AML-193 (cell line): ENCODE measurements at places on chromosomes 3 and 15.

DNA sequence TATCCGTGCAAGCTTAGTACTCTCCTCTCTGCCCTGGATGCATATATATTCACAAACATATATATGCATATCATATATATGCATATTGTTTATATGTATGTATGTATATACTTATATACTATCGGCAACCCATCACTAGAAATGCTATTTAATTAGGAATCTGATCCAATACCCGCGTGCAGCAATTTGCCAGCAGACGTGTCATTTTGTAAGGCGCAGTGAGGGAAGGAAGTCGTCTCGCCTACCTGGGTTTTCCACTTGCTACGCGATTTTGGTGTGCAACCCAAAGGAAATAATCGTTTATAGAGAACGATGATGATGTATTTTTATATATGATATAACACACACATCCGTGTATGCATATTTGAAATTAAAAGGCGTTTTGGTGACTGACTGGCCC lies 5.6 kb upstream of the FEZF2 start:
- DNase-seq, result no peak

- DNase-seq, result no peak
Measured at GRCh38 chr3:72855001-72855400, 6.8 kb upstream of the SHQ1 start.

GRCh38 chr3:41244620-41245336 lies 45.5 kb downstream of the CTNNB1 start:
- DNase-seq, result no peak

GRCh38 chr3:138381413-138381901 lies 33.1 kb downstream of the MRAS start:
- no peak for DNase-seq

DNA sequence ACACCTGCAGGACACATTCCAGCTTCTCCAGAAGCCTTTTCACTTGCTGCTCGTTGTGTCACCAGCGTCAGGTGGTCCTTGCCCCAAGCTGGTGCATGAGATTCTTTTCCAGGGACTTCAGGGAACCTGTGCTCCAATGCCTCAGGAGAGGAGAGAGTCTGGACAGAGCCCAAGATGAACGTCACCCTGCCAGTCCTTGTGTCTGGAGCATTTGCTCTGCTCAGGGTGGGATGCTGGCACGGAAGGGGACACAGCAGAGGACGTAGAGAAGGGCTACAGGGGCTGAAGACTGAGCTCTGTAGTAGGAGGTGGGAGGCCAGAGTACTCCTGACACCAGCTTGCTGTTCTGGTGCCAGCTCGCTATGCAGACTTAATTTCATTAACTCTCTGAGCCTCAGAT lies 262.1 kb downstream of the XXYLT1 start:
- DNase-seq, result no peak

- no peak for DNase-seq
Measured at GRCh38 chr15:70345251-70346019, 247.7 kb upstream of the TLE3 start.

- no peak for DNase-seq
Measured at GRCh38 chr3:24060055-24060454, 115.0 kb downstream of the NR1D2 start.

DNA sequence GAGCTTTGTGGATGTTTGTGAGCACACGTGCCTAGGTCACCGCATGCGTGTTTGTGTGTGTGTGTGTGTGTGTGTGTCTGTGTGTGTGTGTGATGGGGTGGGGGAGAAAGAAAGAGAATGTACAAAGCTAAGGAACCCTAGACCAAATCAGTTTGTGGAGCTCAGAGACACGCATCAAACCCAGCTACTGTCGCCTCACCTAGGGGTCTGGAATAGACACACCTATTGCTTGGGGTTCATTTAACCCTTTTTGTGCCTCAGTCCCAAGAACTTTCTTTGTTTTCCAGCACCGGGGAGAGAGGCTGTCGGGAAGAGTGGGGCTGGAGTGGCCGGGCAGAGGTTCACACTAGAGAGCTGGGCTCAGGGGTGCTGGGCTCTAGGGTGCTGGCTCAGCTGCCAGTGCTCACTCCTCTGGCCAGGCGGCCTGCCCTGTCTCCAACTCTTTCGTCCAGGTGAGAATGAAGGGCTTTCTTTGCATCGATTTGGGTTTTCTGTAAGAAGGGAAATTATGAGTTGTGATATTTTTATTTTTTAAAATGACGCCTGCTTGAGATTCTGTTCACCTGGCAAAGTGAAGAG lies 221.6 kb downstream of the MEIS2 start:
- DNase-seq, result no peak

DNA sequence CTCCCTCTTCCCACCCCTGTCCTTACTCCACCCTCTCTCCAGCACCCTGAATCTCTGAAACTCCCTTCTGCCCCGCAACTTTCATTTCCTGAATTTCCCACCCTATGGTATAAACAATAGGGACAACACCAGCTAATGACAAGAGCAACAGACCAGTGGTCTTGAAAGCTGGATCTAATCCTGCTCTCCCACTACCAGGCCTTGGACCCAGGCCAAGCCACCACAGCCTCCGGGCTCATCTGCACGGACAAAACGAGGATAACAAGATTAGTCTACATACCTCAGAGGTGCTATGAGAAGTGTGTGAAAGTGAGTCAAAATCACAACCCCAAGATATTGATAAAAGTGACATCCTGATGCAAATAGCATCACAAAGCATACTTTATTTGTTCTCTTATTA lies 128.6 kb downstream of the ERC2 start:
- DNase-seq, result no peak

DNA sequence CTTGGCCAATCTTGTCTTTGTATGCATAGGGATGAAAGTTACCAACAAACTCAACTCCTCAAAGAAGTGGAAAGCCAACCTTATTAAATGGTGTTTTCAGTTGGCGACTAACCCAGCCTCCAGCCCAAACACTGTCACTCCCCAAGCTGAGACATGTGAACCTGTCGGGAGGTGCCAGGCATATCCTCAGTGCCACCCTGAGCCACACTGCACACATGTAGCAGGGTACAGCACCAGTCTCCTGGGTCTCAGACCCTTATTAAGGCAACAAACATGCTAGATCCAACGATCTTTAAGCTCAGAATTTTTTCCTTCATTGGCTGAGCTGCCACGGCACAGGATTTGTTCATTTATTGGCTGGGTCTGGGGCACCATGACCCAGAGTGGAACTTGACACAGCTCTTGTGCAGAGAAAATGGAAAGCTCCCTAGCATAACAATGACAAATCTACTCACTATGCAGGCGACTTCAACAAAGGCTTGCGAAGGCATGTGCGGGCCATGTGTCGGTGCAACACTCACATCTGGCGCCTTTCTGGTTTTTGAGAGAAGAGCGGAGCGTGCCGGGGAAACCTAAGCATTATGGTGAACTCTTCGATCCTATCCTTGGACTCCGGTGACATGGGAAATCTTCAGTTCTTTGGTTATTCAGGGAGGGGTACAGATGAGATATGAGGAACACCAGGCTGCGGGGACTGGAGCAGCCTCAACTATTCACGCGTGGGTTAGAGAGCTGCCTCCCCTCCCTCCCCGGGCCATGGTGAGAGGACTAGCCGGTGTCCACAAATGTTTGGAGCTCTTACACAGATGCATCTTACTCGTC lies 190.1 kb downstream of the FAM43A start:
- DNase-seq, result no peak

DNA sequence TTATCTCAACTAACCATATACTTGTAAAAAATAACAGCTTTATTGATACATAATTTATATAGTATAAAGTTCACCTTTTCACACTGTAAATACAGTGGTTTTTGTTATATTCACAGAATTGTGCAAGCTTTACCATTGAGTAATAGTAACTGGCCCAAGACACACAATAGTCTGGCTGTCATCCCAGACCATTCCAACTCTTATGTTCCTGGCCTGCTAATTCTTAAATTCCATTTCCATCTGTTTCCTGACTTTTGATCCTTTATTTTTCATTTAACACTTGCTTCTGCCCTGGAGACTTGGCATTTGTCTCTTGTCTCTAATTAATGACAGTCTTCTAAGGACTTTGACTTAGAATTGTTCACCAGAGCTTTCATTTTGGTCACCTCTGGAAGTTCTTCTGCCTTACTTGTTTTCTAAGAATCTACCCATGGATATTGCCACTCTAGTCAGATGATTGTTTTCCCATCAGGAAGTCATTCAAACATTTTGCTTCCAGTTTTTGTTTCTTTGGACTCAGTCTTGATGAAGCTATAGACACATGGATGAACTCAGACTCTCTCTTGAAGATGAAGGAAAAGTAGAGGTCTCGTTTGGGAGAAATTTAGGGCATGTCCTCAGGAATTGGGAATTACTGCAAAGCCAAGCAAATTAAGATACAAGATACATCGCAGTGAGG lies 27.2 kb upstream of the PLSCR4 start:
- DNase-seq, result no peak

GRCh38 chr3:79564192-79564591 lies 203.6 kb downstream of the ROBO1 start:
- DNase-seq, result no peak

- DNase-seq, result no peak
Measured at GRCh38 chr15:63329567-63330350, 51.9 kb downstream of the CA12 start.

DNA sequence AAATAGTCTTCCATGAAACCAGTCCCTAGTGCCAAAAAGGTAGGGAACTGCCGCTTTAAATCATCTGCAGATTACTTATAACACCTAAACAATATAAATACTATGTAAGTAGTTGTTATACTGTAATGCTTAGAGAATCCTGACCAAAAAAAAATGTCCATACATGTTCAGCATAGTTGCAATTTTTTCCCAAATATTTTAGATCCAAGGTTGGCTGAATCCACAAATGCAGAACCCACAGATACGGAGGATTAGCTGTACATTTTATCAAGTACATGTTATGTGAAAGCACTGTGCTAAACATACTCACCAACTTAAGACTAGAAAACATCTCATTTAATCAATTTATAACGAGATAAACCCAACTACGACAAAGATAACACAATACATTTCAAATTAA lies 9.3 kb downstream of the MSL2 start:
- no peak for DNase-seq

DNA sequence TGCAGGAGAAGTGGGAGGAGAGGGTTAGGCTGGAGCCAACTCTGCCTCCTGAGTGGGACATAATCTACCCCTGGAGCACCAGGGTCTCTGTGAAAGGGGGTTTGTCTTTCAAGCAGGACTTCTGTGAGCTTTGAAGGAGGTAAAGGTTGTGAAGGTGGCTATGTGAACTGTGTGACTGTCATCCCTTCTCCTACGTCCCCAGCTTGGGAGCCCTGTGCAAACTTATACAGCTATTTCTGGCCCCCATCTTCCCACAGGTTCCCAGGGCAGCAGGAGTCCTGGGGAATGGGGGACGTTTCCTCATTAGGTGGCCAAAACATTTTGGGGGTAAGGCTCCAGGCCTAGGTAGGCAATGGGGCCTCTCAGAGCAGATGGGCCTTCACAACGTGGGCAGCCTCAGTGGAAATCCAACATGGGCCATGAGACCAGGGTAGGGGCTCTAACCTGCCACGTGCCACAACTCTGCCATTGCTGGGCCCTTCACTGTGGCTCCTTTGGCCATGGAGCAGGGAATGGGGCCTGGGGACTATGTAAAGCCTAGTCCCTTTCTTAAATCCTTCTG lies 3.5 kb downstream of the VIPR1 start:
- no peak for DNase-seq

DNA sequence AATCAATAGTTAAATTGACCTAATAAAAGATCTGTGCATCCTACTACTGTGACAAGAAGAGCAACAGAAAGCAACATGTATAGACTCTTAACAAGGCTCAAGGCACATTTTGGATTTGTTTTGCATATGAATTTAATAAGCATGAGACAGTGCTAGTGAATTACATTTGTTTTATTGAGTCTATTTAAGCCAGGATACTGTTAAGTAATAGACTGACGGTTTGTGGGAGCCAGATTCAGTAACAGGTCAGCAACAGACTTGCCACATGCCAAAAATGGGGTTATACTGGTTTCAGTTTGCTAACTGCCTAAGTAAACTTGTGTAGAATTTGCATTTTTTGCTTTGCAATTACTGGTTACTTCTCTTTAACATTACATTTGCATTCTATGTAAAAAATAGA lies 54.0 kb downstream of the MBNL1 start:
- DNase-seq, result peak; percentile 81

- DNase-seq, result no peak
Measured at GRCh38 chr3:39133822-39134221, 19.6 kb downstream of the CSRNP1 start.

DNA sequence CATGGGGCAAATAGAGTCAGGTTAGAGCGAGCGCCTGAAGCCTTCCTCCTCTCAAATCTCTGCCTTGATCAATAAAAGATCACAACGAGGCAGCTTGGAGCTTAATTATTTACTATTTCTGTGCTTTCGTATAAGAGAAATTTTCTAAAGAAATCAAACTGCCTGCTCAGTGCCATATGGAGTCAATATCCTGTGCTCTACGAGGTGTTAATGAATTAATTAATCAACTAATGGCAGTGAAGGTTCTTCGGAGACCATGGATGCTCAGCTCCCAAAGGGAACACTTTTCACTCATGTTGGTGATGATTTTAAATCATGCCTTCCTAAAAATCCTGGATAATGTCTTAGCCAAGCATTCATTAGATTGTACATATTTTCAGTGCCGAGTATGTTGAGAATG lies 153.5 kb upstream of the PPP2R3A start:
- DNase-seq, result no peak

DNA sequence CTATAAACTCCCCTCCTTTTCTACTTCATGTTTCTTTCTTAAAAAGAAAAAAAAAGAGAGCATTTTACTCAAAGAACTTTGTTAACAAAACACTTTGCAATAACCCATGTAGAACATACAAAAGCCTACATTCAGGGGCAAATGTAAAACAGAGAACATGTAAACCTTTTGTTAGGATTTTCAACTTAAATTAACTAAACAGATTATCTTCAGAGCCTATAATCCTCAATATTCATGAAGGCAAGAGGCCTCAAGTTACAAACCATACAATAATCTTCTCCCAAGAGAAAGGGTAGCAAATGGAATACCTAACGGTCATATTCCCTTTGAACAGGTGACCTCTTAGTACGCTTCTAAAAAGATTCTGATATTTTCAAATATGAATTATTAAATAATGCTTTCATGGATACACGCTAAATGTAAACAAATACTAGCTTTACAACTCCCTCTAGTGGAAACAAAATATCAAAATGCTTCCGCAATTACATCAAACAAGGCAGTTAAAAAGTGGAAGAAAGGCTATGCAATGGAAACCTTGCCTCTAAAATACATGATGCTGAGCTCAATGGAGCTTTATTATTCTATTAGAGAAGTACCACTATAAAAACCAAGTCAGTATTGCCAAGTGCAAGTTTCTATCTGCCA lies 9.9 kb downstream of the CEP152 start:
- no peak for DNase-seq
